KG1 (cell line): ENCODE measurements at places on chromosomes 2 and 18.

DNA sequence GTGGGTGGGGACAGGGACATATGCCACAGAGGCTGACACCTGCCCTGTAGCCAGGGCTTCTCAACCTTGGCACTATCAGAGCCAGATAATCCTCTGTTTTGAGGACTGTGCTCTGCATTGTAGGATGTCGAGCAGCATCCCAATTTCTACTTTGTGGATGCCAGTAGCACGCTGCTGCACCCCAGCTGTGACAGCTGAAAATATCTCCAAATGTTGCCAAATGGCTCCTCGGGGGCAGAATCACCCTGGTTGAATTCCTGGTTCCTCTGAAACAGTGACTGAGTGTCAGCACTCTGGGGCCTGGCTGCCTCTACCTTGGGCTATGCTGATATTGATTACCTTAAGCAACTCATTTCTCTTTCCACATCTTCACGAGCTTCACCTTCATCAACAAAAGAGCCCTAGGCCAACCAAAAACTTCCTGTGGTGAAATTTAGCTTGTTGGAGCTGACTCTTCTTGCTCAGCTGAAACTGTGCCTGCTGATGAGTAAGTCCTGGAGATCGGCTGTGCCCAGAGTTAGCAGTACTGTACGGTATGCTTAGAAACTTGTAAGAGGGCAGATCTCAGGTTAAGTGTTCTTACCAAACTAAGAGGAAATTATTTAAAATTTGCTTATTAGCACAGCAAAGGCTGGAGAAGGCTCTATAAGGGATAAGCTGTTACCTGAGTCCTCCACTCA lies 138.1 kb downstream of the SEPTIN10 start:
- no peak for DNase-seq

- no peak for DNase-seq
These were observed 88.9 kb upstream of the THOC1 start for GRCh38 chr18:356778-357177.

- no peak for DNase-seq
These were observed 40.5 kb downstream of the MYO3B start for GRCh38 chr2:170218456-170218855.

GRCh38 chr2:219906114-219907010 lies 278.9 kb downstream of the SLC4A3 start:
- DNase-seq: no peak

DNA sequence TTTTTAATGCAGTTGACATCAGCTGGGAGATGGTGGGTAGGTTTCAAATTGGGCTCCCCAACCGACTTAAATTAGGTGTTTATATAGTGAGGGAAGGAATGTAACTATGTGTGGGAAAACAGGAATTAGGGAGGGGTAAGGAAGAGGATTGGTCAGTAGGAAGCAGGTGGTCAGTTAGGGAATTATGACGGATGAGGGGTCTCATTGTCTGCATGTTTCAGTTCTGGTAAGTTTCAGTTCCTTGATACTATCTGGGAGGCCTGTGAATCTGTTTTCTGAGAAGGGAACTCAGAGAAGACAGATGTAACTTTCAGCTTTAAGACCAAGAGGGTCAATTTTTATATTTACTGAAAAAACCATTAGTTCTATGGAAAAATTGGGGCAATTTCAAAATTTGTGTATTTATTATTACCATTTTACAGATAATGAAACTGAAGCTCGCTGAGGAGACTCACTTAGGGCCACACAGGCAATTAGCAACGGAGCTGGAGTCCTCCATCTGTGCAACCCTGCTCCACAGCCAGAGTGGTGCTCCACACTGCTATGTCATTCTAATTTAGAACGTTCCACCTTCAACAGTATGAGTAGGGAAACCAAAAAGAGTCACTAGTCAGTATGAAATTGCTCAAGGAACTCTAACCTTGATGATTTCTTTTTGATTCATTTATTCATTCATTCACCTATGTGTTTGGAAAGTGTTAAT lies 36.0 kb upstream of the CCDC195 start:
- DNase-seq: no peak

GRCh38 chr2:21939967-21940366 lies 816.2 kb downstream of the TDRD15 start:
- DNase-seq: no peak

- DNase-seq: no peak
These were observed 6.1 kb upstream of the DIPK1C start for GRCh38 chr18:74463254-74463653.

GRCh38 chr2:230734247-230735175 lies 21.9 kb downstream of the CAB39 start:
- DNase-seq: no peak

DNA sequence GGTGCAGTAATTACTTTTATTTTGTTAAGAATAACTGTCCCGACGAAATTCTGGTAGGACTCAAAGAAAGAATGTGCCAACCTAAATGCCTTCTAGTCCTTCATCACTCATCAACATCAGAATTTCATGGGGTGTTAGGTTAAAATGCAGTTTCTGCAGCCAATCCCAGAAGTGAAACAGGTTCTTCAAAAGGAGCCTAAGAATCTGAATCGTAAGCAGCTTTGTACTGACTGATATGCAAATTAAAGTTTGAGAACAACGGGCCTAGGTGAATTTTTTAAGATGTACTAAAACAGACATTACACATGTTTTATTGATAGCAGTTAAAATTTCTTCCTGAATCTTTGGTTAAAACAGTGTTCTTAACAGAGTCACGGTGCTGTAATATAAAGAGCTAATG lies 140.3 kb upstream of the ZC3H15 start:
- no peak for DNase-seq

DNA sequence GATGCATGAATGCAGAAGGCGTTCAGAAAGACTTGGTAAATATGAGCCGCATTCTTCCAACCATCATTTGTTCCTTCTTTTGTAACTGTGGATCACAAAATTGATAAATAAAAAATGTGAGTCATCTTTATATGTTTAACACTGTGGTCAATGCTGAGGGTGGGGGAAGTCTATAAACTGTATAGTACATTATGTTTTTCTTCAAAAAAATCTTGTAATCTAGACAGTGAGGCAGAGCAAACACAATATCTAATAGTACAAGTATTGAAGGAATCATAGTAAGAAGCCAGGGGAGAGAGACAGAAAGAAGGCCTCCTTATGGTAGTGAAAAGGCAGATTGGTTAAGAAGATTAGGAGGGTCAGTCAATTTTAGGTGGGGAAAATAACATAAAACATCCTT lies 30.7 kb upstream of the CALCRL start:
- DNase-seq: no peak

- no peak for DNase-seq
These were observed 8.6 kb downstream of the EPAS1 start for GRCh38 chr2:46305767-46306166.

DNA sequence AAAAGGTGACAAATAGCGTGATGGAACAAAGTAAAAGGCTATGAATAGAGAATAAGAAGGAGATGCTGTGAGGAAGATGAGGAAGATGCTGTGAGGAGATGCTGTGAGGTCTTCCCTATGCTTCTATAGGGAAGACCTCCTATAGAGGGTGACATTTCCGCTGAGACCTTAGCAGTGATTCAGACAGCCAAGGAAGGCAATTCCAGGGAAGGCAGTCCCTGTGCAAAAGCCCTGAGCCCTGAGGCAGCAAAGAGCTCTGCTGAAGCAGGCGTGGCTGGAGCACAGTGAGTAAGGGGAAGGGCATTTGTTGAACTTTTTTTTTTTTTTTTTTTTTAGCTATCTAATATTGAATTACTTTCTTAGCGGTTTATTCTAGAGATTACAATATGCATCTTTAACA lies 142.7 kb upstream of the FOSL2 start:
- DNase-seq: no peak

DNA sequence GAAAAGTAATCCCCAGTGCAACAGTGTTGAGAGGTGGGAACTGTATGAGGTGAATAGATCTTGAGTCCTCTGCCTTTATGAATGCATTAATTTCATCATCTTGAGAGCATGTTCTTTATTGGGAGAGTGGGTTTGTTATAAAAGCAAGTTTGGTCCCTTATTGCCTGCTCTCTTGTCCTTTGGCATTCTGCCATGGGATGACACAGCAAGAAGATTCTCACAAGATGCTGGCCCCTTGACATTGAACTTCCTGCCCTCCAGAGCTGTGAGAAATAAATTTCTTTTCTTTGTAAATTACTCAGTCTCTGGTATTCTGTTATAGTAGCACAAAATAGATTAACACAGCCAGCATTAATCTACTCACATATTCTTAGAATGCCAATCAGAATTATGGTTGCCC lies 108.6 kb downstream of the EHBP1 start:
- no peak for DNase-seq

DNA sequence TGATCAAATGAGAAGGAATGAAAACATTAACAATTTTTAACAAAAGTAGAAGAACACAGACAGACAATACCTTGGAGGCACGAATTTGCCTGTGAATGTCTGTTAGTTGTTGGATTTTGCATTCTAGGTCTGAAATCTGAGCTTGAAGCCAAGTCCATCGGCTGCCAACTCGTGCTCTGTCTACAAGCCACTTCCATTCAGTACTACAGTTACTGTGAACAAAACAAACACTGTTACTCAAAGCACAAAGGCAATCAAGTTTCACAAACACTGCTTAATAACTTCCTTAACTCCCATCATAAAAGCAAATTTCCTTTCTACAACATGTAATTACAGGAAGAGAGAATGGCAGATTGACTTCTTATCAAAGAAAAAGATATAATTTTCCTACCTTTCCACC lies 42.2 kb downstream of the KANSL1L start:
- DNase-seq: no peak

DNA sequence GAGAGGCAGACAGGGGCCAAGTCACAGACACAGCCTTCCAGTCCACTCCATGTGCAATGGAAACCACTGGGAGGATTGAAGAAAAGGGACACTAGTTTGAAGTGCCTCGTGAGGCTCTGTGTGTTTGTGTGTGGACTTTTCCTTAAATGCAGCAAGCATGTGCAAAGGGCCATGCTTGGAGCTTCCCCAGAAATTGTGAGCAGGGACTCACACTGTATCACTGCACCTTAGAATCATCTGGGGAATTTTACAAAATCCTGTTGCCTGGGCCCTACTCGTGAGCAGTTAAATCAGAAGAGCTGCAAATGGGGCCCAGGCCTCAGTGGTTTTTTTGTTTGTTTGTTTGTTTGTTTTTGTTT lies 137.8 kb downstream of the TRIM43 start:
- no peak for DNase-seq

GRCh38 chr18:377088-377487 lies 109.2 kb upstream of the THOC1 start:
- DNase-seq: no peak

- DNase-seq: no peak
These were observed 90.0 kb upstream of the TAF1B start for GRCh38 chr2:9753276-9753600.

GRCh38 chr2:109173311-109174171 lies 44.5 kb downstream of the SH3RF3 start:
- DNase-seq: no peak

- no peak for DNase-seq
These were observed 42.6 kb downstream of the HDAC4 start for GRCh38 chr2:239358062-239358754.

DNA sequence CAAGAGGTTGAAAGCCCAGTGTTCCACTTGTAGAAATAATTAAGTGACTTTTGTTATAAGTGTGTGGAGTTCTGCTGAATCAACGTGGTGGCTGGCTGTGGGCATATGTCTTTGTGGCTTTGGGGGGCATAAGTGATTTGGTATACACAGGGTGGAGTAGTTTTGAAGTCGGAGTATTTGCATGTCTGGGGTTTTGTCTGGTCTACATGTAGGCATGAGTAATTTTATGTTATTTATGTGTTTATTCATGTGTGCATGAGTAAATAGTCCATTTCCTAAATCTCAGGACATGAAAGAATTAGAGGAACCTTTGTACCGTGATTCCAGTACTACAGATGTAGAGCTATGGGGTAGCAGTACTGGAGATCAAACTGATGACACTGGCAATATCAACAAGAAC lies 179.7 kb downstream of the DYSF start:
- DNase-seq: no peak

- DNase-seq: no peak
These were observed 87.4 kb downstream of the MDH1 start for GRCh38 chr2:63676135-63676534.

GRCh38 chr2:168039881-168040280 lies 207.5 kb downstream of the STK39 start:
- DNase-seq: no peak

- no peak for DNase-seq
These were observed 16.7 kb upstream of the DUSP2 start for GRCh38 chr2:96161898-96162297.

GRCh38 chr2:230011617-230012016 lies 57.1 kb downstream of the SLC16A14 start:
- no peak for DNase-seq

DNA sequence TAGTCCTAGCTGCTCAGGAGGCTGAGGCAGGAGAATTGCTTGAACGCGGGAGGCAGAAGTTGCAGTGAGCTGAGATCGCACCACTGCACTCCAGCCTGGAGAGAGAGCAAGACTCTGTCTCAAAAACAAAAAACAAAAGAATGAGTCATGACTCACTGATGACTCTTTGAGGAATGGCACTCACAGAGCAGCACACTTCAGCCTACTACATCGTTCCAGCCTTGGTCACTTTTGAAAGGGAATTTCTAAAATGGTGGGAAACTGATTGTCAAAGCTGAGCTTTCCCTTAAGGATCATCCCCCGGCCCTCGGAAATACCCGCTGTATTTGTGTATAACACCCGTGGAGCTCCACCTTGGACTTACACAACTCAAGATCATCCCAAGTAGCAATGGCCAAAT lies 217.3 kb upstream of the HS6ST1 start:
- no peak for DNase-seq

GRCh38 chr2:122960759-122961641 lies 1064.1 kb upstream of the CNTNAP5 start:
- no peak for DNase-seq

DNA sequence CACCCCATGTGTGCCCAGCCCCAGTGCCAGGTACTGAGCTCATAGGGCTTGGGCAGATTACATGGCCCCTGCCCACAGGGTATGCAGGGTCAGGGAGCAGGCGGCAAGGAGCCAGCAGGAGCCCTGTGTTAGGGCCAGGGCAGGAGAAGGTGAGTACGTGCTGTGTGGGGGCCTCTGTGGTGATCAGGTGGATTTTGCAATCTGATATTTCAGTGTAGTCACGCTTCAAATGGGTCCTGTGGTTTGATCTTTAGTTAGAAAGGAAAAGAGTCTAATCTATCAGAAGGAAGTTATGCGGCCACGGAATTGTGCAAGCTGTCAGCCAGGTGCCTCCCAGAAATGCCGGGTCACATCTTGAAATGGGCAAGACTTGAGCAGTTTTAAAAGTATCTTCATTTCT lies 13.9 kb downstream of the UBE2F start:
- no peak for DNase-seq

DNA sequence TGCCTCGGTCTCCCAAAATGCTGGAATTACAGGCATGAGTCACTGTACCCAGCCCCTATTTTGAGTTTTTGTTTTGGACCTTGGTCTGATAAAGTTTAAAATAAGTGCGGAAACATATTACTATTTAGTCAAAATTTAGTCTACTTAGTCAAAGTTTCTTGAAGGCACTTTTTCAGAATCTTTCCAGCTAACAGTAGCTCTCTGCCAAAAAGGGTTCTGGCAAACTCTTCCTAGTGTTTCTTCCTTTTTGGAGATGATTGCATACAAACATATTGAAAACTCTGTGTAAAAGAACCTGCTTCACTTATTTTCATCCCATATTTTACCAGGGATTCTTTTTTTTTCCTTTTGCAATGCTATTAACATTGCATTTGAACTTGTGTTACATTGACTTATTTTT lies 28.8 kb downstream of the GMCL1 start:
- DNase-seq: no peak

GRCh38 chr2:88810017-88810416 lies 118.5 kb downstream of the RPIA start:
- DNase-seq: no peak
